ENCODE measurements at places on chromosomes 4 and X.

DNA sequence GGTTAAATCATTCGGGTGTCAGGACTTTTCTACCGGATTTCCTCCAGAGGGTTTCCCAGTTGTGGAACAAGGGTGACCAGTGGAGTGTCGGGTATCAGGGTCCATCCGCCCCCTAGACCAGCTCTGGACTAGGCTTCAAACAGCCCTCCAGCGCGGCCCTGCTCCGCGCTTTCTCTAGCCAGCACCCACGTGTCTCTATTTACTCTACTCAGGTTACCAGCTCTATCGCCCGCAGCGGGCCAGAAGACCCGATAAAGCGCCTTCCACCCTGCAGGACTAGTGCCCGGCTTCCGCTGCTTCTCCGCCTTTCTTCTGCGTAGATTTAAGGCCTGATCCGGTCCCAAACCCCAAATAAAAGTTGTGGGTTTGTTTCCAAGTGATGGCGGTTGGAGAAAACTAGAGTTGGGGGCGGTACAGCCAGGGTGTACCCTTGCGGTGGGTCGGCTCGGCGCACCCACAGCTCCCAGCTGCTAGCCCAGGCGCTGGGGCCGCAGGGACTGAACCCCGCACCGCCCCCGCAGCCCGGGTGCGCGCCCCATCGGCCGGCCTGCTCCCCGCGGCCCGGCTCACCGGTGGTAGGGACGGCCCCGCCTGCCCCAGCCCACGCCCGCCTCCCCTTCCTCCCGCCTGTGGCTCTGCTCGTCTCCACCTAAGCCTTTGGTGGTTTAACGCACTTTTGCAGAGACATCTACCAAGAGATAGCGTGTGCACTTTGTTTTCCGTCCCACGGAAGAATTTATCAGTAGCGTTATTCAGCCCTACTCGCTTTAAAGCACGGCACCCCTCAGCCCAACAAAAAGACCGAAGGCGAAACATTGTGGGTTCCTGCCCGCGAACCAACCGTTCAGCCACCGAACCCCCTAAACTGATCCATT is 2.1 kb downstream of the LEF1 start:
- DNase-seq: no peak

DNA sequence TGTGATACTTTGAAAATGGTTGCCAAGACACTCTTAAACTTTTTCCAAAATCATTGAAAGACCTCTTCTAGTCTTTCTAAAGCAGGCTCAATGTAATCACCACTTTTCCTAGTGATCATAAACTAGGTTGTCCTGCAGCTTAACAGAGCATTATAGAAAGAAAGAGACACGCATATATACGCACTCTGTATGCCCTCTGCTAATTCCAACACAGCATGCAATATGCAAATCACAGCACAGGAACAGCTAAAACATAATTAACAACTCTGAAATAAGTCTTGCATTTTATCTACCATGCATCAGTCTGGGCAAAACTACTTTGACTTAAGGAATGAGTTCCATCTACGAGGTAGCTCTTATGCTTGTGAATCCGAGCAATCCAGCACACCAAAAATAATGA is 94.6 kb downstream of the COL25A1 start:
- no peak for DNase-seq

DNA sequence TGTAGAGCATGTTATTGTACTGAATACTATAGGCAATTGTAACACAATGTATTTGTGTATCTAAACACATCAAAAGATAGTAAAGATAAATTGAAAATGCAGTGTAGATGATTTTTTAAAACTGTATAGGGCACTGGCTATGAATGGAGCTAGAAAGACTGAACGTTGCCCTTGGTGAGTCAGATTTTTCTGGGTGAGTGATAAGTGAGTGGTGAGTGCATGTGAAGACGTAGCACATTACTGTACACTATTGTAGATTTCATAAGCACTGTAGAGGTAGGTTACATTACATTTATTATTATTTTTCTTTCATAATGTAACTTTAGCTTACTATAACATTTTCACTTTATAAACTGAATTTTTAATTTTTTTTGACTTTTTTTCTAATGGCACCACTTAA is 1491.6 kb downstream of the TECRL start:
- DNase-seq: no peak

DNA sequence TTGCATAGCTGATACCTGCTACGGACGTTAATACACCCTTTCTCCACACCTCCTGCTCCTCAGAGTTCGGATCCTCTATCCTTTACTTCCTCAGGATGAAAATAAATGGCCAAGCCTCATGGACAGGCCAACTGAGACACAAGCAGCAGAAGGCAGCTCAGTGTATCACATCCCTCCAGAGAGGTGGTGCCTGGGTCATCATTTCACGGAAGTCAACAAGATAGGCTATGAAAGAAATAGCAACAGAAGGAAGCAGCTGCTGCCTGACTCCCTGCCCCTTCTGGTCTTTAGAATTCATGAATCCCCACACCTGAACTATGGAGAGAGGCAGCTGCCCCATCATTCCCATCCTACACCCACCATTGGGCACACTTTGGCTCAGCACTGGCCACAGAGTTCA is 267.1 kb upstream of the ETNPPL start:
- no peak for DNase-seq

DNA sequence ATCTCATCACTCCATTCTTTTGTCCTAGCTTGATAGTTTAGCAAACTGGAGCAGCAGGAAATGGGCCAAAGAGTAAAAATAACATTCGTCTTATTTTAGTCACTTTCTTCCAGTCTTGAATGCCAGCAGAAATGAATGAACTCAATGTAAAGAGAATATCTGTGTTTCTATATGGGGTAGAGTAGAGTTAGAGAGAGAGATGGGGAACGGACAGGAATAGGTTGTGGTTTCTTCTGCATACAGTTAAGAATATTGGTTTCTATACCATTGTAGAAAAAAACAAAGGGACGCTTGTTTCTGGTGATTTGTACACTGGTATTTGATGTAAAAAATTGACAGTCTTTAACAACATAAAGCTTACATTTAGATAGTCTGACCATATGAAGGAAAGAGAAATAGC is 8.9 kb downstream of the GPR174 start:
- no peak for DNase-seq

- peak; percentile 59 for DNase-seq
Measured at GRCh38 chrX:41522081-41522480, 74.9 kb downstream of the NYX start.

DNA sequence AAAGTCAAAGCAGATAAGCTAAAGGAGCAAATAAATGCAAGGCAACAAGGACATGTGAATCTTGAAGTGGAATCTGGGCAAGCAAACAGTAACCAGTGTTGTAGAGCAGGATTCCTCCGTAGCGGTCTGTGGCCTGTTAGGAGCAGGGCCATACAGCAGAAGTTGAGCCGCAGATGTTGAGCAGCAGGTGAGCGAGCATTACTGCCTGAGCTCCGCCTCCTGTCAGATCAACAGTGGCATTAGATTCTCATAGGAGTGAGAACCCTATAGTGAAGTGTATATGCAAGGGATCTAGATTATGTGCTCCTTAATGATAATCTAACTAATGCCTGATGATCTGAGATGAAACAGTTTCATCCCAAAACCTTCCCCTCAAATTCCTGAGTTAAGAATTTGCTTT is 550.7 kb downstream of the ADGRL3 start:
- no peak for DNase-seq

DNA sequence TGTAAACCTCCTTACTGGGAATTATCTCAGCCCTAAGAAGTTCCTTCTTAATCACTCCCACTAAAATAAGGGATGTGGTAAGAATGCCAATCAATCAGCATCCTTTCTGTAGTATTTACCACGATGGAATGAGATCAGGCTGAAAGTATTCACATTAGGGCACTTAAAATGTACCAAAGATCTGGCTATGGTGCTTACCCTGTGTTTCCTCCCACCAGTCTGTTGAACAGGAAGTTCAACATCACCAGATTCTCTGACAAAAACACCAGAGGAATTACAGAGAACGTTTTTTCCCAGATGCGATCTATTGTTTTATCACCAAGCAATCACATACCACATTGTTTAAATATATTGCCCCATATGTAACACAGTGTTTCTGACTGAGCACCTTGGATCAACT is 2.1 kb upstream of the CLCN3 start:
- DNase-seq: no peak

DNA sequence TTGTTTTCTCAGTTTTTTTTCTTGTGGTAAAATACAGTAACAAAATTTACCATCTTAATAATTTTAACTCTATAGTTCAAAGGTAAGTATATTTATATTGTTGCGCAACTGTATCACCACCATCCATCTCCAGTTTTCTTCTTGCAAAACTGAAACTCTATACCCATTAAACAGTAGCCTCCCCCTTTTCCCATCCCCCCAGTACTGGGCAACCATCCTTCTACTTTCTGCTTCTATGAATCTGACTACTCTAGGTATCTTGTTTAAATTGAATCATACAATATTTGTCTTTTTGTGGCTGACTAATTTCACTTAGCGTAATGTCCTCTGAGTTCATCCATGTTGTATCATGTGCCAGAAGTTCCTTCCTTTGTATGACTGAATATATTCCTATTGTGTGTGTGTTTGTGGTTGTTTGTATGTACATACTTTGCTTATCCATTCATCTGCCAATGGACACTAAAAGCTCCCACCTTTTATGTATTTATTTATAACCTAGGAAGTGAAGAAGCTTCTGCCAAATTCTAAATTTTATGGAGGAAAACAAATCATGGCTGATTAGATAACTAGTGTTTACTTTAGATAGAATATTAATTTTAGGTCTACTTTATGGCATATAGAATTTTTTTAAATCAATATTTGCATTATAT is 10.0 kb downstream of the ABHD18 start:
- DNase-seq: no peak

DNA sequence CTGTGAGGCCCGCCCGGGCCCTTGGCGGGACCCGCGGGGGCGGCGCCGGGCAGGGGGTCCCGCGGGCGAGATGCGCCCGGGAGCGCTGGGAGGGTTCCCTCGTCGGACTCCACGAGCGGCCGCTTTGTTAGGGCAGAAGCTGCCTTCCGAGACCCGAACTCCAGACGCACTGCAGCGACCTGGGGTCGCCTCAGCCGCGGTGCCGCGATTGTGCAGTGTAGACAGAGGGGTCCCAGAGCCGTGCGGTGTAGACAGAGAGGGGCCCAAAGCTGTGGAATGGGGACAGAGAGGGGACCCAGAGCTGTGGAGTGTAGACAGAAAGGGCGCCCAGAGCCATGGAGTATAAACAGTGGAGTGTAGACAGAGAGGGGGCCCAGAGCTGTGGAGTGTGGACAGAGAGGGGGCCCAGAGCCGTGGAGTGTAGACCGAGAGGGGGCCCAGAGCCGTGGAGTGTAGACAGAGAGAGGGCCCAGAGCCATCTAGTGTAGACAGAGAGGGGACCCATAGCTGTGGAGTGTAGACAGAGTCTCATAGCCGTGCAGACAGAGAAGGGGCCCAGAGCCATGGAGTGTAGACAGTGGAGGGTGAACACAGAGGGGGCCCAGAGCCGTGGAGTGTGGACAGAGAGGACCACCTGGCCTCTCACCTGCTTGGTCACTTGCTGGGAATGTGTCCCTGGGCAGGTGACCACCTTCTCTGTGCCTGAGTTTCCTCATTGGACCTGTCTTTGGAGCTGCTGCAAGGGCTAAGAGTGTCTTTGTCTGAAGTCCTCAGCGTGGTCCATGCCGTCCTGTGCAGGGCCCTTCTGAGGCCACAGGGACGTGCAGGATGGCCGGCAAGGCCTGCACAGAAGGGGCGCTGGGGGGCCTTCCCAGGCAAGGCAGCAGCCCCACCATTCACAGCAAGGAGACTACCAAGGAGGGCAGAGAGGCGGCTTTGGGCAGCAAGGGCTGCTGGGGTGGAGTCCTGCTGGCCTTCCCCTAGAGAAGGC is 875 bp downstream of the RGS12 start:
- DNase-seq: no peak

GRCh38 chr4:101850698-101851097 is 60.2 kb downstream of the BANK1 start:
- DNase-seq: no peak

DNA sequence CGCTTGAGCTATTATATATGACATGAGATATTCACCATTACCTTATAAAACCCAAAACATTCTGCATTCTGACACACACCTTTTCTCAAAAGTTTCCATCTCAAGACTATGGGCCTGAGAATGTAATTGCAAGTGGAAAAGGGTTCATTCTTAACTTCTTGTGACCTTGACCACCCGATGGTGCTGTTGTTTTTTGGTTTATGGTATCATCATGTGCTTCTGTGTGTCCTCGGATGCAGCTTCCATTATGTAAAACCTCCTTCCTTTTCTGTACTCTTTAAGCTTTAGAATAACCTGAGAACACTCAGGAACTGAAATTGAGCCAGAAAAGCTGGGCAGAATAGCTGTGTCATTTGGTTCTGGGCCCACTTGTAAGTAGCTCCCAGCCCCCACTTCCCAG is 16.2 kb upstream of the PUDP start:
- DNase-seq: no peak

GRCh38 chr4:112119353-112119783 is 25.9 kb upstream of the FAM241A start:
- DNase-seq: no peak

DNA sequence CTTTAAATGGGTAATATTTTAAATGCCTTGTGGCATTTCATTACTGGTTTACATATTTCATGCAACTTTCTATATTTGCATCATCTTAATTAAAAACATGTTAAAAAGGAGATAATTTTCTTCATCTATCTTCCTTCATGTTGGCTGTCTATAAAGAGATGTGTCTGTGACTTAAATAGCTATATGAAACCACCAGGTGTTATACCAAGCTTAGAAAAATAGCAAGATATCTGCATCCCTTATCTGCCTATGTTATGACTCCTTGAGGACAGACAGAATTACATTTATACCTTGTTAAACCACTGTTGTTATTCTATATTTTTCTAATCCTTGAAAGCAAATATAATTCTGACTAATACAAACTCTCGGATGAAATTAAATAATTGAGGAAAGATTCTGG is 763.8 kb upstream of the GALNTL6 start:
- no peak for DNase-seq

DNA sequence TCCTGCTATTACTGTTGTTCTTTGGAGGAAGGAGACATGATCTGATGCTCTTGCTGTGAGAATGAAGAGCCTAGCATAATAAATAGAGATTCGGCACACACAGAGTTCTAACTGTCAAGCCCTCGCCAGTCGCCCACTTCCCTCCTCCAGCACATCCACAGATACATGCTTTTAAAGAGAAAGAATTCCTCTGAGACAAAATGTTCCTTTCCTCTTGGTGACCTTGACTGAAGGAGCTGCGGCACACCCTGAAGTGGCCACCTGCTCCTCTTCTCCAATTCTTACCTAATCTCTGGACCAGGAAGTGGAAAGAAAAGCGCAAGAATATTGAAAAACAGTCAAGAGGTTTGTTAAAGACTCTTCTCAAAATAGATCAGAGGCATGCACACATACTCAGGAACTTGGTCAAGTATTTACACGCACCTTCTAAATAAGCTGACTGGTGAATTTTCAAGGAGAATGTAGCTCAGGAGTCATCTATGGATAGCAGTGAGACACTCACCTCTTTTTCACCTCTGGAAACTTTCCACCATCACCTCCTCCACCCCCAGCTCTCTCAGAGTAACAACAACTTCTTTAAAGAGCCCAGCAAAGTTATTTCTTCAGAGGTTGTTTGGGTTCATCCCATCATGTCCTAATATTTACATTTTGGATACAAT is 95.4 kb downstream of the PARM1 start:
- DNase-seq: peak; percentile 44

DNA sequence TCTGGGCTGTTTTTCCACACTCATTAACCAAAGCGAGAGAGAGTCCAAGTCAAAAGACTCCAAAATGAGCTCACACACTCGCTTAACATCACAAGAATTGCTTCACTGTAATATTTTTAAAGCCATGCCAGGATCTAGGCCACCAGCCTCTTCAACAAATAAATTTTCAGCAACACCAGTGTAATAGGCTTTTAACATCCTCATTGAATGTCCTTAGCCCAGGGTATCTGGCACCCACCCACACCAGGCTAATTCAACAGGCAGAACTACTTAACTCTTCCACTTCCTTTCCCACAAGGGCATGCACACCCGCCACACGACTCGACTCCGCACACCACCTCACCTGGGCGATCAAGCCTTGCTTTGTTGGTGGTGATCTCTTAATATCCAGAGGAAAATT is 34.2 kb downstream of the FAT1 start:
- DNase-seq: no peak

Measured in head of caudate nucleus (tissue), 42 donors.